ENCODE measurements at places on chromosomes 3 and 15. TPM values are rescaled to one million over a fixed set of nuclear protein-coding genes. Genes with fewer than 3 reads are reported as not detected.
A peak's percentile ranks its signal among the peaks of the same experiment; 100 is the strongest.

Gene TGM4
- total RNA-seq: 0.10 TPM

Gene CEMIP
- total RNA-seq: 18.1 TPM

- DNase-seq: no peak
These were observed 214.2 kb downstream of the NAALADL2 start for GRCh38 chr3:175073219-175073905.

Gene EFHB
- total RNA-seq: not detected

Gene CELF6
- not detected for total RNA-seq

DNA sequence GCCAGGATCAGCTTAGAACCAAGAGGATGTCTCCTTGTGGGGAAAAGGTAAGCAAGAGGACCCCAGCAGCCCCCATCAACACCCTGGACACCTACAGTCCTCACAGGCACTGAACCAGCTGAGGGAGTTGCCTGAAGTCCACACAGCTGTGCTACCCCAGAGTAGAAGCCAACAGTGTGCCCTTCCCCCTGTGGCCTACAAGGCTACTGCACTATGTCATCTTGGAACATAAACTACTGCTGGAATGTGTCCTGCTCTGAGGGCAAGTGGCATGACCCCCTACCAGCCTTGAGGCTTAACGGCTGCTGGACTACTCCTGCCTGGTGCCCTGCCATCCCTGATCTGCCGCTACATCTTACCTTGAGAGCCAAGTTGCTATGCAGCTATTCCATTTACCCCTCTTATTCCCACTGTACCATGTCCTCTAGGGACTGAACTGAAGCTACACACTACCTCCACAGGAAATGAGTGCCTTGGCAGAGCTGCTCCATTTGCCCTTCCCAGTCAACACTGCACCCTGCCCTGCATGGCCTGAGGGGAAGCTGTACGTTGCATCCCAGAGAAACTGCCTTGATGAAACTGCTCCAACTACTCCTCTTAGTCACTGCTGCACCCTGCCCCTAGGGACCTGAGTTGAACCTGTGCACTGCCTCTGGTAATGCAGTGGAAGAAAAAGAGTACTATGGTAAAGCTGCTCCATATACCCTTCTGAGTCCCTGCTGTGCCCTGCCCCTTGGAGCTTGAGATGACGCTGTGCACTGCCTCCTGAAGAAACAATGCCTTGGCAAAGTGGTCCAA lies 40.2 kb upstream of the ATP13A5 start:
- no peak for DNase-seq

DNA sequence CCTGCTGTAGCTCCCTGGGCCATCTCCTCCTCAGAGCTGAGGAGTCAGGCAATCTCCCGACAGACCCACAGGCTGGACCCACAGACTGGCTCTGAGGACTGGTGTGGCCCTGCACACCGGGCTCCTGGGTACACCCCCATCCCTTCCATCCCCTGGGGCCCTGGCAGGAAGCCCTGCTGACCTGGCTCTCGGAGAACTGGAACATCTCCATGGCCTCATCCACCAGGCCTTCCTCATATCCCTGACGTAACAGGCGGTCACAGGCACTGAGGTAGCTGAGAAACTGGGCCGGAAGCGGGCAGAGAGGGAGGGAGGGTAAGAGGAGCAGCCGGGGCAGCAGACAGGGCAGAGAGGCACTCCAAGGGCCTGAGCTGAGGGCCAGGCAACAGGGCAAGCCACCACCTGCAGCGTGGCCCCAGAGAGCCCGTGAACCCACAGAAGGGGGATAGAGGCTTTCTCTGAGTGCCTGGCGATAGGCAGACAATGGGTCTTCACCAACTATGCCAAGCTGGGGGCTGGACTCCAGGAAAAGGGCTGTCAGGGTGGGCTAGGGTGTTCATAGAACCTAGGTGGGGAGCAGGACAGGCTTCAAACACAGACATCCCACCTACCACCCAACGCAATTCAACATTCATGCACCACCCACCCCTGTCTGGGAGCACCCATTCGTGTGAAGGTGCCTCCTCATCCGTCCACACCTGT lies 17.9 kb downstream of the KBTBD13 start:
- DNase-seq: no peak

- DNase-seq: no peak
These were observed 111.1 kb downstream of the TPRA1 start for GRCh38 chr3:127479449-127479848.

Gene CCDC80
- 24.4 TPM for total RNA-seq

DNA sequence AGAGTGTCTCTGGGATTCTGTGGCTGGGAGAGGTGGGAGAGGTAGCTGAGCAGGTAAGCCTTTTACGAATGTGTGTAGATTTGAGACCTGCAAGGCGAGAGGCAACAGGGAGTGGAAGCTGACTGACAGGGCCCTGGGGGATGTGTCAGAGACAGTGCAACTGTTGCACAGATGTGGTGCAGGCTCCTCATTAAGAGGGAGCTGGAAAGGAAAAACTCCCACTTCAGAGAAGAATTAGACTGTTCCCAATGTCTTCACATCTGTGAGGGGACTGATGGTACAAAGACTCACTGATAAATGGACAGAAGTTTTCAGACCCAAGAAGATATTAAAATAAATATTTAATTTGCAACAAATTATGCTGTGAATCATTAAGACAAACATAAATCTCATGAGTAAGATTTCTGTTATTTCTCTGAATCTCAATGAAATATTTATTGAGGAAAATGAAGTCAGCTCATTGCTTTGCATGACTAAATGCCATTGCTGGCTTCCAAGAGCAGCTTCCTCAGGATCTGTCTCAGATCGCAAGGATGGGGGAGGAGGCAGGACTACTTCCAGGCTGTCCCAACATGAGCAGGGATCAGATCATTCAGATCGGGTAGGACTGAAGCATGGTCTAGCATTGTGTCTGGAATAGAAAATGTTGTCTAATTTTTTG lies 127.3 kb upstream of the ROPN1 start:
- DNase-seq: peak; percentile 75

DNA sequence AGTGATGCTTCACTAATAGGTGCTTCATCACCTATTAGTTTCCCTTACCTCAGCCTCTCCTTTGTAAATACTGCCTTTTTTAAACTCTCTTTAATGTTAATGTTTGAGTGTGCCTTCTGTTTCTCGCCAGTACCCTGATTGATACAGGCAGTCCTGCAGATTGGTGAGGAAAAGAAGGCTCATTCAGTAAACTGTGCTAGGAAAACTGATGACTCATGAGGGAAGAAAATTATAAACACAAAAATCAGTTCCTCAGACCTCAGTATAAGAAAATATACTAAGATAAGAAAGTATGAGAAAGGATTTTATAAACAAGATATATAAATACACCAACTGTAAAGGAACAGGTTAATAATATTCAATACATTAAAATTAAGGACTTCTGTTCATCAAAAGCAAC lies 54.8 kb upstream of the OXTR start:
- no peak for DNase-seq

Gene FEM1B
- 26.9 TPM for total RNA-seq

GRCh38 chr3:191301017-191301416 lies 28.2 kb upstream of the CCDC50 start:
- DNase-seq: no peak

GRCh38 chr3:114418724-114419543 lies 125.1 kb downstream of the TIGIT start:
- peak; percentile 69 for DNase-seq

Gene XCR1
- not detected for total RNA-seq

Gene PBRM1
- total RNA-seq: 47.6 TPM

DNA sequence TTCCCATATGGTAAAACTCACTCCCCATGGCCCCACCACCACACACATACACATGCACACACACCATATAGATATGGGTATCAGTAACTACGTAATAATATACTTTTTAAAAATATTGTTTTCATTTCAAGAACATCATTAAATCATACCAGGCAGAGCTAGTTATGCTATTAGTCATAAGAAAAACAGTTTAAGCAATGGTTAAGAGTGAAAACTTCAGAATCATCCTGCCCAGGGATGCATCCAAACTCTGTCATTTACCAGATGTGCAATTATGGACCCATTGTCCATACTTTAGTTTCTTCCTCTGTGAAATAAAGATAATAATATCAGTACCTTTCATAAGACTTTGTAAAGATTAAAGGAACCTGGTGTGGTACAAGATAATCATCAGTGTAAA lies 608.3 kb downstream of the RBMS3 start:
- DNase-seq: no peak

Gene LMOD3
- total RNA-seq: not detected

DNA sequence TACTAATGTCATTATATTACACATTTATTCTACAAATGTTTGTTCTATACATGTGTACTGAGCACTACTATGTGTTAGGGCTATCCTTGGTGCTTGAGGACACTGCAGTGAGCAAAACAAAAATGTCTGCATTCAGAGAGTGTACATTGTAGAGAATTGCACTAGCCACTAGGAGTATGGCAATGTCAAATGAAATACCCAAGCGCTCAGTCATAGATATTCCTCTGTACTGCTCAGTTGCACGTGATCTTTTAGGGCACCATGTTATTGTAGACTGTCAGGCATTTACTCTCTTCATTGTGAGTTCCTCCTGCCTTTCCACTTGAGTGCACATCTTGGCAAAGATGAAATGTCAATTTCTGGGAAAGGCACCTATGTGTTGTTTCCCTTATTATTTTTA lies 36.8 kb downstream of the FNDC3B start:
- DNase-seq: no peak

Gene CCR4
- not detected for total RNA-seq

- no peak for DNase-seq
These were observed 112.0 kb downstream of the WNT7A start for GRCh38 chr3:13767896-13768295.

DNA sequence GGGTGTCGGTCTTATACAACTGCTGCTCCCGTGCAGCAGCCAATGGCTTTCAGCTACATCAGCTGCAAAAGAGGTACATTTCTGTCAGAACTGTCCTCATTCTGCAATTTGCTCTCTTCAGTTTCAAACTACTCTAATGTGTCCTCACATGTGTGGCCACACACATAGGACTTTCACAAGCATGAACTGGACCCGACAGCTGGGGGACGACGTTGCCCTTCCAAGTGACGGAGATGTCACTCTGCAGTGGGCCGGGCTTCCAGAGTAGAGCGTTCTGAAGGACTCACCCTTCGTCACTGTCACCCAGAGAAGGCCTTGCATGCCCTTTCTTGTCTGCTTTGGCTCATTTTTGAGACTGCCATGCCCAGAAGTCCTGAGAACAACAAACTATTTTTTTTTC lies 189.8 kb downstream of the ATP10A start:
- DNase-seq: no peak
